ENCODE measurements at places on chromosomes 2 and 18.

DNA sequence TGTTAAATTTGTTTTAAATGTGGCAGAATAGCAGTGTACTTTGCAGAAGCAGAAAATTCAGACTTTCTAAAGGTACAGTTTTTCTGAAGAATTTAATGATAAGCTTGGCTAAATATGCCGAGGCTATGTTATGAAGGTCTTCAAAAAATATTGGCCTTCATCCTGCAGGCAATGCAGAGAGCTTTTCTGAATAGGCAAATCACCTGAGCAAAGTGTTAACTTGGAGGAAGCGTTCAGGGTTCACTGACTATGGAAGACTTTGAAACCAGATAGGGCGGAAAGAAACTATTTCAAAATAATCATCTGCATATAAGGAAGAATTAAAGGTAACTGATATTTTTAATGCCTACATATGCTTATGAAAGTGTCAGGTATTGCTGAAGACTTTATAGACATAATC lies 133.7 kb upstream of the SETBP1 start:
- DNase-seq = no peak

- DNase-seq = peak; percentile 20
Measured at GRCh38 chr2:120344976-120345581, 857 bp upstream of the INHBB start.

GRCh38 chr2:66581339-66582103 lies 146.6 kb downstream of the MEIS1 start:
- DNase-seq = peak; percentile 47

- no peak for DNase-seq
Measured at GRCh38 chr18:64444819-64445218, 295.9 kb upstream of the LINC00305 start.

DNA sequence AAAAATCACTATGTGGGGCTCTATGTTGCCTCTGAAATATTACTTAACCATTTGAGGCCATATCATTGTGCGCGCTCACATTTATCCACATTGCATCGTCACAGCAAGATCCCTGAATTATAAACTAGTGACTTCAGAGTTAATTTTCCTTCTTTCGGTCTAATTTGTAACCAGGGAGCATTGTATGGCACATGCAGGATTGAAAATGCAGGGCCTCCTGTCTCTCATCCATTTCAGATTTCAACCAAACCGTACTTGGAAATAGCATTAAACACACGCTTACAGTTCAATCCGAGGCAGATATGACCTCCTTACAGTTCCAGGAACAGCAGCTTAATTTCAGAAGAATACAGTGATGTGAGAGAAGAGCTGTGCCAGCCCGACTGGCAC lies 532 bp downstream of the MYOM1 start:
- DNase-seq = no peak

- DNase-seq = no peak
Measured at GRCh38 chr18:57705011-57705410, 83.4 kb upstream of the NARS1 start.

- DNase-seq = no peak
Measured at GRCh38 chr2:28567061-28567471, 71.2 kb downstream of the PLB1 start.

DNA sequence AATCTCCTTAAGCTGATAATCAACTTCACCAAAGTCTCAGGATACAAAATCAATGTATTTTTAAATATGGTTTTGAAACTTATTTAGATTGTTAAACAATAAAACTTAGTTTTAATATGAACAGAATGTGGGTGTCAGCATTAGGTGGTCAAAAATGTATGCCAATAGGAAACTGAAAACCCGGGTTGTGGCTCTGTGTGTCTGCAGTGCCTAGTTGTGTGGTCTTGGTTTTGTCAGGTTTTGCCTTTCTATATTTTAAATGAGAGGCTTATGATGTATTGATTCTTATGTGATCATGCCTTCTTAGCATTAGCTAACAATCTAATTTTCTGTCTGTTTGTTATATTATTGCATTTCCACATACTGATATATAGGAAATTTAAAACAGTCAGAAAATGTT lies 227.8 kb downstream of the ZNF407 start:
- no peak for DNase-seq

- no peak for DNase-seq
Measured at GRCh38 chr18:80210312-80211083, 36.8 kb downstream of the PARD6G start.

GRCh38 chr2:71330585-71331330 lies 824 bp upstream of the ZNF638 start:
- no peak for DNase-seq

- no peak for DNase-seq
Measured at GRCh38 chr2:77602771-77603170, 80.6 kb upstream of the LRRTM4 start.

- DNase-seq = no peak
Measured at GRCh38 chr2:40556293-40556692, 104.4 kb upstream of the SLC8A1 start.

DNA sequence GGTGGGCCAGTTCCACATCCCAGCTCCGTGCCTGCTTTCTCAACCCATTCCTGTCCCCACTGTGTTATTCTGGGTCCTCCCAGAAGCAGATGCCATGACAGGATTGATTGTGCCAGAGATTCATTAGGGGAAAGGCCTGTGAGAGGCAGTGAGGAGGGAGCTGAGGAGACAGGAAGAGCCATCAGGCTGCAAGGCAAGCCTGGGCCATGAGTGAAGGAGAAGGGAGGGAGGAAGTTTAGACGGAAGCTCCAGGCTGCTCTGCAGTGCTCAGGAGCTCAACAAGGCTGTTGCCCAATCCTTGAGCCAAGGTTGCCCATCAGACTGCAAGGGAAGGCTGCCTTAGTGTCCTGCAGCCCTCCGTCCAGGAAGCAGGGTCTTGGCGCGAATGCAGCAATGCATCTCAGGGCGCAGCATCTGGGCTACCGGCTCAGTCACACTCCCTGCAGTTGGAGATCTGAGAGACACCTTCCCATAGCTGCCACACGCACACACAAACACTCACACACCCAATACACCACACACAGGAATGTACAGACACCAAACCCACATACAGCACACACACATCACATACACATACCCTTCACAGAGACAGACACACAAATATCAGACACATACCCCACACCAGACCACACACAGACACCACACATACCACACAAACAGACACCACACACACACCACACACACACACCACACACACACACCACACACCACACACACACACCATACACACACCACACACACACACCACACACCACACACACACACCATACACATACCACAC lies 139.5 kb upstream of the NDUFV2 start:
- DNase-seq = no peak

- no peak for DNase-seq
Measured at GRCh38 chr2:187453078-187453641, 5.1 kb upstream of the CALCRL start.

DNA sequence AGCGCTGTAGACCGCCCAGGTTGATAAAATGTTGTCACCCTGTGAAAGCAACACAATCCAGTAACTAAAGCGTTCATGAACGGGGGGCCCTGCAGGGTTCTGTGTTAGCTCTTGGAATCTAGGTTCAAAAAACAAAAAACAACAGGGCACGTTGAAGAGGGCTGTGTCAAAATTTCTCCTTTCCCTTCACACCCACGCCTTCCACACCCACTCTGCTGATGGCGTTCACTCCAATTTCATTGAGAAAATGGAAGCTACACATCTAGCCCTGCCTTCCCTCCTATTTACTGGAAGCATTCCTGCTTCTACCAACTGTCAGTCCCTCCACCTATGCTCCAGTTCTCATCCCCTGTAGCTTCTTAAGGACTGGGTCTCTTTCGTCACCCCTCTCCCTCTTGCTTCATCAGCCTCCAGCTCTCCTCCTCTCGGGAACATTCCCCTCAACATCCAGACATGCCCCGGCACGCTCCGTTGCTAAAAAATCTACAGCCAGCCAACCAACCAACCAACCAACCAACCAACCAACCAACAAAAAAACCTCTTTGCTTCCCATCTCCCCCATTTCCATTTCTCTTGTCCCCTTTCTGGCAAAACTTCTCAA lies 98.4 kb upstream of the SP3 start:
- DNase-seq = no peak

- no peak for DNase-seq
Measured at GRCh38 chr2:42101206-42102023, 53.6 kb downstream of the PKDCC start.

- DNase-seq = no peak
Measured at GRCh38 chr2:48207851-48208250, 301.6 kb upstream of the FBXO11 start.

All from neural crest cell (in vitro differentiated cells).